ENCODE measurements at places on chromosomes 12 and 14. TPM values are rescaled to one million over a fixed set of nuclear protein-coding genes. Genes with fewer than 3 reads are reported as not detected.

GRCh38 chr14:90295870-90296516, 35.7 kb downstream of the NRDE2 start:
- DNase-seq: no peak

DNA sequence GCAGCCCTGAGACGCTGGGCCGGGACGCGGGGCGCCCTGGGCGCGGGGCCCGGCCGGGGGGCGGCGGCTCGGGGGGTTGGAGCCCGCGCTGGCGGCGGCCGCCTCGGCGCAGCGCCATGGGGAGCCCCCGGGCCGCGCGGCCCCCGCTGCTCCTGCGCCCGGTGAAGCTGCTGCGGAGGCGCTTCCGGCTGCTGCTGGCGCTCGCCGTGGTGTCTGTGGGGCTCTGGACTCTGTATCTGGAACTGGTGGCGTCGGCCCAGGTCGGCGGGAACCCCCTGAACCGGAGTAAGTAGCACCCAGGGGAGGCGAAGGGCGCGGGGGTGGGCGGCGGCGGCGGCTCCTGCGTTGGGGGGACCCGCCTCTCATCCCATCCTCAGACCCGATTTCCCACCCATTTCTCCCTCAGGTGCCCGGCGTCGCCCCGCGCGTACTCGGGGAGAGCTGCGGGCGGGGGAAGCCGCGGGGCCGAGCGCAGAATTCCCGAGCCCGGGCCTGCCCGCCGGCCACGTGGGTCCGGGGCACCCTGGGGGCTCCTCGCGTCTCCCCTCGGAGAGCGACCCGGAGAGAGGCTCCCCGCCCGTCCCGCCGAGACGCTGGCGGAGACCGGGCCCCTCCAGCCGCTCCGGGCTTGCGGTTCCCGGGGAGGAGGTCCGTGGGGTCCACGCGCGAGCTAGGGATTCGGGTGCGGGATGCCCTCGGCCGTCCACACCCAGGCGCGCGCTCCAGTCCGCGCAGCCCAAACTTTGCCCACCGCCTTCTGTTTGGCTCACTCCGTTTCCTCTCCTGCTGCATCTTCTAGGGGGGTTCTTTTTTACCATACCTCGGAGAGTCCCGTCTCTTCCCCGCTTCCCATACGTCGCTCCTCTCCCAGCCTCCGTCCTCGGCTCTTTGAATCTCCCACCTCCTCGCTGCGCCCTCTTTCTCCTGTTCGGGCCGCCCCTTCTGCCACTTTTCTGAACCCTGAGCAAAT, 807 bp downstream of the B4GALNT3 start:
- no peak for DNase-seq

DNA sequence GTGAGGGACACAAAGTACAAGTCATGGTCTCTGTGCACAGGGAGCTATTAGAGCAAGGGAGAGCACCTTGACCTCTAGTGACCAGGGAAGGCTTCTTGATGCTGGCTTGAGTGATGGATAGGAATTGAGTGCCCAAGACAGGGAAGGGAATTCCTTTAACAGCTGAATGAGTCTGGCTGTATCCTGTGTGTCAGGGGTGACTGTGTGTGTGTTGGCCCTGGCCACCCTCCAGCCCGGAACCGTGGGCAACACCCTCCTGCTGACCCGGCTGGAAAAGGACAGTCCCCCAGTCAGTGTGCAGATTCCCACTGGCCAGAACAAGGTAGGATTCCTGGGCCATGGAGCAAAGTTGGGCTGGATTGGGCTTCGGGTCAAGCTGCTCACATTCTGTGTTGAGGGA, 5.5 kb upstream of the PFDN5 start:
- DNase-seq: no peak

DNA sequence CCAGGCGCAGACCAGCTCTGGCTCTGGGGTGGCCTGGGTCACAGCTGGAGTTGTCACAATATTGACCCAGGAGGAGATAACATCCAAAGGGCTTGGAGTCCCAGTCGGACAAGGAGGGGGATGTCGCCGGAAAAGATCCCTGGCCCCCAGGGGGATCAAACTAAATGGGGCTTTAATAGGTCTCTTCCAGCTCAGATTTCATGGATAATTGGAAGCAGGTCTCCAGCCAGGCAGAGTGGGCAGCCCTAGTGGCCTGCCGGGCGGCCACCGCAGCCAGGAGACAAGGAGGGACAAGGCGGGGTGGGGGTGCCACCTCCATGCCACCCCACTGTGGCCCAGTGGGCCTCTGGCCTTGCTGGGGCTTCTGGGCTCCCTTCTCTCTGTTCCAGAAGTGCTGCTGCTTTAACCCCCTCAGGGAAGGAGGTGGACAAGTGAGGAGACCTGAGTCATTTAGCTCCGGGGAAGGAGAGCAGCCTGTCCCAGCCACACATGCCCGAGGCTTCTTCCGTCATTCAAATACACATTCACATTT, 23.1 kb upstream of the PGF start:
- DNase-seq: no peak

DNA sequence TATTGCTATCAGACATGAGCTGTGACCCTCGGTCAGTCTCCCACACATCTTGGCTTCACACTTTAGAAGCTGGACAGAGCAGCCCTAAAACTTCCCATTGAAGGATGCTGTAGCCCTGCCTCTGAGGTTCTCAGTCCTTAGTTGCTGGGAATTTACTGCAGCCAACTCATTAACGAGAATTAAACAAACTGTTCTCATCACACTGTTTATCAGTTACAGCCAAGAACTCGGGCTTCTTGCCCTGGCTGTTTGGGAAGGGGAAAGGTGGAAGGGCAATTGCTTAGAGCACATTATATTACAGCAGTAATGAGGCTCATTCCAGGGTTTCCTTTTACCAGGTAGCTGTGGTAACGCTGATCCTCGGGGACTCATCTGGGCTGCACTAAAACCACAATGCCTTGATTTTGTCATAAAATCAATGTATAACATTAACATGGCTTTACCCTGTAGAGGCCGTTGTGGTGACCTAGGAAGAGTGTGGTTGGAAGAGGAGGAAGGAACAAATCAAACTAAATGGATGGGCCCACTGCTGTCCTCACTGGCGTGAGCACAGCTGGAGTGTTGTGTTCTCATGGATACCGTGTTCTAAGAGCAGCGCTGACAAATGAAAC, 87.1 kb downstream of the GPR135 start:
- peak; percentile 10 for DNase-seq

DNA sequence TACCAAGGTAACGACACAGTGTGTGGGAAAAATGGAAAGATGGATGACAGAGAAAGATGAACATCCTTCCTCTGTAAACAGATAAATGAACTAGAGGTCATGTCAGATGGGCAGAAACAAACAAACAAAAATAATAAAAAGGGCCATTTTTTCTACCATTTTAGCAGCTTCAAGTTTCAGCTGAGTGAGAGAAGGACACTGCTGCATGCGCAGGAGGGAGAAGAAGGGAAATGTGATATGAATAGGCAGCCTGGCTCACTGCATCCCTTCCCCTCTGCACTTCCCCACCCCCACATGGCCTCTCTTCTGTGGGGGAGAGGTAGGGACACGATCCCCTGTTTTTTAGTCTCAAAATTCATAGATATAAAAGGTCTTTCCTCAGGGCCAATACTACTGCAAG, 492.0 kb downstream of the NELL2 start:
- no peak for DNase-seq

ESYT1 gene
- 90.6 TPM for polyA plus RNA-seq

KRT3 gene
- not detected for polyA plus RNA-seq

TMEM132D gene
- polyA plus RNA-seq: 0.28 TPM

KRT80 gene
- polyA plus RNA-seq: 0.55 TPM

RBMS2 gene
- polyA plus RNA-seq: 83.4 TPM

Measured in right lung (tissue), 10 donors.